ENCODE measurements at places on chromosomes 11 and 22. TPM values are rescaled to one million over a fixed set of nuclear protein-coding genes. Genes with fewer than 3 reads are reported as not detected.

SYT9 gene
- 0.18 TPM for total RNA-seq

TMEM184B gene
- total RNA-seq = 55.0 TPM

AGBL2 gene
- total RNA-seq = 0.64 TPM

OR6A2 gene
- total RNA-seq = not detected

NEFH gene
- total RNA-seq = 0.16 TPM

KCNK4 gene
- total RNA-seq = 0.07 TPM

SCGB1C1 gene
- not detected for total RNA-seq

MRGPRD gene
- total RNA-seq = not detected

FOXR1 gene
- total RNA-seq = not detected

RAG1 gene
- 0.25 TPM for total RNA-seq

HOATZ gene
- total RNA-seq = not detected

ZNF214 gene
- 0.81 TPM for total RNA-seq

TRIM49 gene
- total RNA-seq = 0.05 TPM

OR52I1 gene
- total RNA-seq = not detected

SLC16A8 gene
- not detected for total RNA-seq

NARS2 gene
- 20.6 TPM for total RNA-seq

ISX gene
- not detected for total RNA-seq

EHBP1L1 gene
- 34.9 TPM for total RNA-seq

INCENP gene
- 52.6 TPM for total RNA-seq

CADM1 gene
- 17.8 TPM for total RNA-seq

NUDT22 gene
- 30.0 TPM for total RNA-seq

WNT7B gene
- total RNA-seq = 60.1 TPM

CEP126 gene
- 3.4 TPM for total RNA-seq

GPR152 gene
- total RNA-seq = 0.07 TPM

SNU13 gene
- total RNA-seq = 200 TPM

PNPLA5 gene
- not detected for total RNA-seq

ABCG4 gene
- 0.35 TPM for total RNA-seq

APOL5 gene
- not detected for total RNA-seq

MED15 gene
- 61.5 TPM for total RNA-seq

DCHS1 gene
- 0.09 TPM for total RNA-seq

SLC22A6 gene
- not detected for total RNA-seq

DNHD1 gene
- total RNA-seq = 2.5 TPM
